Esophagus squamous epithelium (tissue), 5 donors: ENCODE measurements at places on chromosomes 16 and 17.

DNA sequence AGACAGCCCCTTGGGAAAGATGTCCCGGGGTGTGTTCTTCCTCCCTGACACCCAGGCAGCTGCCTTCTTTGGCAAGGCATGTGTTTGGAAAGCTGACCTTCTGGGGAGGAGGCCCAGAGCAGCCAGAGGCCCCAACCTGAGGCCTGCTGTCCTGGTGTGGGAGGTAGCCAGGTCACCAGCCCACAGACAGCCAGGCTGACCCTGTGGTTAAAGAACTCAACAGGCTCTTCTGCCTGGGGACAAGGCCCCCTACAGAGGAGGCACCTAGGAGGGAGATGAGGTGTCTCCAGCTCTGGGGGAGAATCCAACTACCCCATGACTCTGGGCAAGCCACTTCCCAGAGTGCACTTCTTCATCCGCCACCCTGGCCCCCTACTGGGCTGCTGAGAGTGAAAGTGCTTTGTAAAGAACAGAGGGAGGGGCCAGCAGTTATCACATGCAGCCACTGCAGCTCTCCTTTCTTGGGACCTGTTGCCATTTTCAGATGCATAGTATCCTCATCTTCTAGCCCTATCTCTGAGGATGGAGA, 13.1 kb upstream of the SREBF1 start:
- no peak for DNase-seq

- no peak for DNase-seq
These were observed 32.2 kb downstream of the APPBP2 start for GRCh38 chr17:60493847-60494321.

GRCh38 chr16:2439598-2439997, 10.4 kb downstream of the CCNF start:
- DNase-seq, result no peak

GRCh38 chr16:56426585-56426984, 1.2 kb upstream of the AMFR start:
- DNase-seq, result no peak

- DNase-seq, result no peak
These were observed 84.2 kb downstream of the PITPNC1 start for GRCh38 chr17:67461228-67461780.

DNA sequence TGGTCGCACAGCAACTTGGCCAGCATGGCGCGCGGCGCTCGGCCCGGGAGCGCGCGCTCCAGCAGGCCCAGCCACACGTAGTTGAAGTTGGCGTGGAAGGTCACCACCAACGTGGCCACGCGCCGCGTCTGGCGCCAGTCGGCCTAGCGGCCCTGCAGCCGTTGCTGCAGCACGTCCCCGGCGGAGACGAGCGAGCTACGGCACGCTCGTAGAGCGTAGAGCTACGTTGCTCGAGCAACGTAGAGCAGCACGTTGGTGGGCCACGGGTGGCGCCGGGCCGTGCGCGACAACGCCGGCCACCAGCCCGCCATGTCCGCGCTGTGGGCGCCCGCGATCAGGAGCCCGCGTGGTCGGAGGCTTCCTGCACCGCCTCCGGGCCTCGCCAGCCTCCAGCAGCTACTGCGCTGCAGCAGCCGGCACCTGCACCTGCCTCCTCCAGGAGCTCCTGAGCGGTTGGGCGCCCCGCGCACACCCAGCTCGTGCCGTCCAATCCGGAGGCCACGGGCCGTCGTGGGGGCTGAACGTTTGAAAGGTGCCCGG, 13.4 kb upstream of the SULT1A1 start:
- DNase-seq, result no peak

GRCh38 chr17:2266045-2266864, 37.3 kb downstream of the SMG6 start:
- no peak for DNase-seq

DNA sequence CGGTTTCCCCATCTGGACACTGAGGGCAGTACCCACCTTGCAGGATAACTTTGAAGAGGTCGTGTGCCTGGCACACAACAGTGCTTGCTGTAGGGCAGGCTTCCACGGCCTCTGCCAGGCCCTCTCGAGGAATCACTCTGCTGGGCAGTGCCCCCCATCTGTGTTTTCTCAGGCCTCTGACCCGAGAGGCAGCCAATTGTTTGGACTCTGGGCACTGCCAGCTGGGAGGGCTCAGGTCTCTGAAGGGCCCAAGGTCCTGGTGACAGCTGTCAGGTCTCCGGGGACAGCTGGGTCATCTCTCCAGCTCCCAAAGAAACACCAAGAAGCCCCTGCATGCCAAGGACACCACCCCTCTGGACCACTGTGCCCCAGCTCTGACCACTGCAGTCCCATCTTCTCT, 1.0 kb upstream of the RAB26 start:
- DNase-seq, result no peak

DNA sequence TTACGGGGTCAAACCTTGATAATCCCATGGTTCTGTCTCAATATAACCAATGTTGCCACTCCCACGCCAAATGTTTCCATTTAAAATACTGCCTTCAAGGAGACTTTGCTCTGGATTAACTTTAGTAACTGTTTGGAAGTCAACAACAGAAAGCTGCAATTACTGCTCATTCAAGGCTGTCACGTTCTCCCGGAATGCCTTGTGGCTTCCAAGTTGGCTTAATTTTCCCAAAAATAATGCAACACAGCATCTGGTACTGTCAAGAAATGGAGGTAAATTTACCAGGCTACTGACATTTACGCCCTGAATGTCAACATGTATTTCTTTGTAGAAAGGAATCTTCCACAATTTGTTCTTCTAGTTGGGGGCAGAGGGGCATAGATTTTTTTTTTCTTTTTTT, 38.2 kb downstream of the GPRC5B start:
- no peak for DNase-seq

DNA sequence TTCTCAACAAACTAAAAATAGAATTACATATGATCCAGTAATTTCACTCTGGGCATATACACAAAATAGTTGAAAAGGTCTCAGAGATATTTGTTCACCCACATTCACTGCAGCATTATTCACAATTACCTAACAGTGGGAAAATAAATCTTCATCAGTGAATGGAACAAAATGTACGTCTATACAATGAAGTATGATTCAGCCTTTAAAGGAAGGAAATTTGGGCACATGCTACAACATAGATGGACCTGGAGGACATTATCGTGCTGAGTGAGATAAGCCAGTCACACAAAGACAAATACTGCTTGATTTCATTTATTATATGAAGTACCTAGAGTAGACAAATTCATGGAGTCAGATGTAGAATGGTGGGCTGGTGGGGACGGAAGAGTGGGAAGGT, 47.0 kb downstream of the MFSD11 start:
- no peak for DNase-seq

GRCh38 chr16:74111456-74111982, 185.1 kb upstream of the PSMD7 start:
- DNase-seq, result no peak

- DNase-seq, result no peak
These were observed 54.0 kb downstream of the COTL1 start for GRCh38 chr16:84563786-84564420.

- no peak for DNase-seq
These were observed 400 bp downstream of the HCFC1R1 start for GRCh38 chr16:3023415-3023668.

GRCh38 chr17:19718613-19719354, 2.4 kb upstream of the SLC47A2 start:
- no peak for DNase-seq
